ENCODE measurements at places on chromosomes 2 and 18. TPM values are rescaled to one million over a fixed set of nuclear protein-coding genes. Genes with fewer than 3 reads are reported as not detected.
A peak's percentile ranks its signal among the peaks of the same experiment; 100 is the strongest.

GRCh38 chr2:240344904-240345303 lies 90.6 kb upstream of the GPC1 start:
- no peak for DNase-seq

GRCh38 chr18:47730795-47731194 lies 199.7 kb downstream of the SMAD2 start:
- no peak for DNase-seq

DNA sequence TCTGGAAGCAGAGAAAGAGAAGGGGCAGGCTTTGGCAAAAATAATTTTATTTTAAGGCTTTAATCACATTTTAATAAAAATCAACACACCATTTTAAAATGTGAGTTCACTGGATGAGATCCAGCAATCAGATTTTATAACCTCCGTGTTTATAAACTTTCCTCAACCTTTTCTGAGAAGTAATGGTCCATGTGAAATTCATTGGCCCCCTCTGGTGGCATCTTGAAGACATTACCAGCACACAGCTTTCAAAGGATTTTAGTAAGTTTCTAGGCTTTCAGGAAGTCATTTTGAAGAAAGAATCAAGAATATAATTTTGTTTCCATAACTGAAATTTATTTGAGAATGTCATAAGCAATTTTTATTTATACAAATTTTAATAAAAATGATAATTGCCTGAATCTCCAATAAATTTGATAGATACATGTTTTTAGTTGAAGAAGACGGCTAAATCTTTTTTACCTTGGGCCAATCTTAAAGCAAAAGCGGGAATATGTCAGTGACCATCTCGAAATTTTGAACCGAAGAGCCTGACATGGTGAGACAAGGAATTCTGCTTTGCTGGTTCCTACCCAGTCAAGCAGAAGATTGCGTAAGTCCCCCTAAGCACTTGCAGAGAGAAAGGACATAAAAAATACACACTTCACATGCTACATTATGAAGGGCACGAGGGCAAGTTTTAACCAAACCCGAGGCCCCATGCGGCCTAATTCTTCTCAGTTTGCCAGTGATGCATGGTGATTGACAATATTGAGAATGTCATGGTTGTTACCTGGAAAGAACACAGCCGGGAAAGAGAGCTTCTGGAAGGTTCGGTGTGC lies 128.4 kb upstream of the CBLN2 start:
- DNase-seq: no peak

DNA sequence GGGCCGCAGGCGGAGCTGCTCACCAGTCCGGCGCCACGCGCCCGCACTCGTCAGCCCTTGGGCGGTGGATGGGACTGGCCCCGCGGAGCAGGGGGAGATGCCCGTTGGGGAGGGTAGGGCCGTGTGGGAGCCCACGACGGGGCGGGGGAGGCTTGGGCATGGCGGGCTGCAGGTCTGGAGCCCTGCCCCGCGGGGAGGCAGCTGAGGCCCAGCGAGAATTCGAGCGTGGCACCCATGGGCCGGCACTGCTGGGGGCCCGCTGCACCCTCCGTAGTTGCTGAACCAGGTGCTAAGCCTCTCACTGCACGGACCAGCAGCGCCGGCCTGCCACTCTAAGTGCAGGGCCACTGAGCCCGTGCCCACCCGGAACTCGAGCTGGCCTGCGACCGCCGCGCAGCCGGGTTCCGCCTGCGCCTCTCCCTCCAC lies 182.4 kb upstream of the ERBB4 start:
- DNase-seq: no peak

DNA sequence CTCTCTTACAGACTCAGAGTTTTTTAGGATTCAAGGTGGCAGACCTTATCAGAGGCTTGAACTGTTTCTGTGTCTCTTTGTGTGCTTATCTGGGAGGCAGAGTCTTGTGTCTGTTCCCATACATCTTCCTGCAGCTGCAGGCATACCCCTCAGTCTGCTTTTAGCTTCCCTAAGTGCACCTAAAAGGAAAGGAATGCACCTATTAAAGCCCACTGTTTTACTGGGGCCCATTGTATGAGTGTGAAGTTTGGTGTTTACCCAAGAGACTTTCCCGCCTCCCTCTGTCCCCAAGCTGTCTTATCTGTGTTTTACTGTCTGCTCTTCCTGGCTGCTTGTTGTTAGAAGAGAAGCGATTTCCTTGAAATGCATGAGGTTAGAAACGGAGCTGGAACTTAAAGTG lies 1757.3 kb upstream of the PIK3C3 start:
- DNase-seq: no peak

- peak; percentile 51 for DNase-seq
Measured at GRCh38 chr2:64157792-64158191, 13.6 kb upstream of the PELI1 start.

DNA sequence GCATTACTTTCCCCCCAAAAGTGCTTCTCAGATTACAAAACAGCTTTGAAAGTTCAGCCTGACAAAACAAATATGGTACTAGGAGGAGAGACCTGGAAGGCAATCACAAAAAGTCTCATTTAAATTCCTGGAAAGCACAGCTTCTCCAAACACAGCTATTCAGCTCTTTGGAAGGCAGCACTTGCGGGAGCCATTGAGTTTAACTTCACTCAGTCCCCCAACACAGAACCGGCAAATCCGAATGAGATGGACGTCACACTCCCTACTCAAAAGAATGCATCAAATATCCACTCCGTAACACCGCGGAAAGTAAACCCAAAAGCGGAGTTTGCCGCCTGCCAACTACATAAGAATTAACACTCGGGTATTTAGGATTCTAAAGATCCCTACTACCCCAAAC lies 638 bp downstream of the ST6GAL2 start:
- no peak for DNase-seq

DNA sequence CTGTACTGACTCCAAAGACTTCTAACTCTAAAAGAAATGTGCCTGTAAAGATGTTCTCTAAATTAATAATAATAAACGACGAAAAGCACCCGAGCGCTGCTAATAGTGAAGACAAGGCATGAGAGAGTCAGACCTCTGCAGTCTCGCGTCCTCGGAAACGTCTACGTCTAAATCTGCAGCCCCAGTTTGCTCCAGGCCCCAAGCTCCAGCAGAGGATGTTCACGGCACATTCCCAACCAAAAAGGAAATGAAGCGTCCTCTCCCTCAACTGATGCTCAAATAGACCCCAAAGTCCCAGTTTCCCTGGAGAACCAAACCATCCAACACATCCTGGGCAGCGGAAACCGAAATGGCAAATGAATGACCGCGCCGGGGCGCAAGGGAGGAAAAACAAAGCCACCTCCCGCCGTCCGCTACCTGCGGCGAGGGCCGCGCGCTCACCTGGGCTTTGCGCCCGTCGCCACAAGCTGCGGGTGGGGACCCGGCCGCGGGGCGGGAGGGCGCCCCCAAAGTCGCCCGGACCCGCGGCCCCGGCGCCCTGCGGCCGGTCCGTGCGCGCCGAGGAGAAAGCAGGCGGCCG lies 47.1 kb upstream of the CCDC150 start:
- no peak for DNase-seq

DIPK1C gene
- not detected for polyA plus RNA-seq

RAD51AP2 gene
- 0.55 TPM for polyA plus RNA-seq
